ENCODE measurements at places on chromosomes 4 and X. TPM values are rescaled to one million over a fixed set of nuclear protein-coding genes. Genes with fewer than 3 reads are reported as not detected.

- no peaks in the 10 kb centered on the region for H3K27me3 ChIP-seq
- H3K4me1 ChIP-seq, result no peaks in the 10 kb centered on the region
- DNase-seq, result no peak
- no peak overlapping the region for H3K27ac ChIP-seq
Observed at GRCh38 chr4:155722816-155723499, 35.9 kb upstream of the GUCY1B1 start.

DNA sequence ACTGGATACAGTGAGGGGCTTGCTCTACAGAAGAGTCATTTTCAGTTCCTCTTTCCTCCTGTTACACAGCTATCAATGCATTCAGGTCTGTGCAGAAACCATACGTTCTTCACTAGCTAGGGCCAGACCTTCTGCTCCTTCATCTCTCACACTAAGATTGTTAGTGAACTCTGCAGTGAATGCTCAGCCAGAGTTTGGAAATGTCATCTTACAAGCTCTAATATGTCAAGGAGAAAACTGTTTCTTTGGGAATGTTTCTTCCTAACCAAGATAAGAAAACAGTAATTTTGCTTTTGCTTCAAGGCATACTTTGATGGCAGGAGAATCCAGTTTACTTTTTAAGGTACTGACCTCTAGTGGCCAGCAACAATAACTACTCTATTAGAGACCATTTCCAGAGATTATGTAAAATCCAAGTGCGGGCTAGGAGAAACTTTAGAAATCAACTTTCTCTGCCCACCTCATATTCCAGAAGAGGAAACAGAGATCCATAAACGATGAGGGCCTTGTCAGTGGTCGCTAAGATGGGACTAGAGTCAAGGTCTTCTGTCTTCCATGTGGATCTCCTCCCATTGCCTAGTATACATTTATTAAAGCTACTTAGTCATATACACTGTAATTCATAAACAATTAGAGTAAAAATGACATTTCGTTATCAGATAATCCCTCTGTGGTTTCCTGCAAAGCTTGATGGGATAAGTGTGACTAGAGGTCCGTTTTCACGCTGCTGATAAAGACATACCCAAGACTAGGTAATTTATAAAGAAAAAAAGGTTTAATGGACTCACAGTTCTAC lies 12.1 kb upstream of the CC2D2A start:
- H3K4me3 ChIP-seq, result no peak overlapping the region
- no peak for DNase-seq
- no peaks in the 10 kb centered on the region for H3K27me3 ChIP-seq
- H3K27ac ChIP-seq, result no peak overlapping the region

DNA sequence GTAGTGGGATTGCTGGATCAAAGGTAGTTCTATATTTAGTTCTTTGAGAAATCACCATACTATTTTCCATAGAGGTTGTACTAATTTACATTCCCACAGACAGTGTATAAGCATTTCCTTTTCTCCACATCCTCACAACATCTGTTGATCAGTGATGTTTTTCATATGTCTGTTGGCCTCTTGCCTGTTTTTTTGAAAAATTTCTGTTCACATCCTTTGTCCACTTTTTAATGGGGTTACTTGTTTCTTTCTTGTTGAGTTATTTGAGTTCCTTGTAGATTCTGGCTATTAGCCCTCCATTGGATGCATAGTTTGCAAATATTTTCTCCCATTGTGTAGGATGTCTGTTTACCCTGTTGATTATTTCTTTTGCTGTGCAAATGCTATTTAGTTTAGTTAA lies 72.6 kb downstream of the STOX2 start:
- no peak overlapping the region for H3K27ac ChIP-seq
- H3K36me3 ChIP-seq, result no peaks in the 10 kb centered on the region
- DNase-seq, result no peak
- no peaks in the 10 kb centered on the region for H3K4me1 ChIP-seq

DNA sequence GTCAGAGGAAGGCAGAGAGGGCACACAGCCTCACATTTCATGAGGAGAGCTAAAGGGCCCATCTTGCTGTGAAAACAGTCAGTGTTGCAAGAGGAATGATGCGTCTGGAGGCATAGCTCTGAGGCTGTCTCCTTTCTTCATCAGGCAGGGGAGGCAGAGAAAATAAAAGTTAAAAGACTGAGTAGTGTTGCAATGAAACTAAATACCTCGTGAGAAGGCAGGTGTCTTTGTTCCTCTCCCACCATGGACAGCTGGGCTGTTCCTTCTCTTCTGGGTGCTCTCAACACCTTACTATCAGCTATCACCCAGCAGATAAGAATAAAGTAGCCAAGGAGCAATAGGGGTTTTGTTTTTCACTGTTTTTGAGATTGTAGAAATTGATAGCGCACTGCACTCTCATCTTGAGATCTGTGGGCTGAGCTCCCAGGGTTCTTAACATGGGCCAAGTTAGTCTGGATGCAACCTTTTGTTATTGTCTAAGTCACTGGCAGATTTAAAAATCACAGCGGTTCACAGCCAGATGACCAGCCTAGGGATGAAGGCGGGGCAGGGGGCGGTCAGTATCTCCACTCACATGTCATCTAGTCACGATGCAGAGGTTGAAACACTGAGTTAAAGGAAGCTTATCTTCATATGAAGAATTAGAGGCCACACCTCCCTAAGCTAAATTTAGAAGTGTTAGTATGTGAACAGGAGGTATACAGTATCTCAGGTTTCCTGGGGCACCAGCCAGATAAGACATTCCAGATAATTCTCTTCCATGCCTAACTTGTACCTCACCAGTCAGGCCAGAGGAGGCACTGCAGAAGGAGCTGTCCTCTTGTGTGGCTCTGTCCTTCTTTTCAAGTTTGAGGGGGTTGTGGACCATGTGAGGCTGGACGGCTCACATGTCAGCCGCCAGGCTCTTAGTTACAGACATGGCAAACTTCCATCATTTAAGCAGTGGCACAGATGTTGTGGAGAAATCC lies 36.9 kb downstream of the PARM1 start:
- H3K27me3 ChIP-seq, result no peaks in the 10 kb centered on the region
- peak; percentile 66 for DNase-seq
- H3K4me1 ChIP-seq, result peaks cover 21% of the 10 kb centered on the region
- no peaks in the 10 kb centered on the region for H3K36me3 ChIP-seq
- no peak overlapping the region for H3K4me3 ChIP-seq
- peak overlapping the region; percentile 32 for H3K27ac ChIP-seq

DNA sequence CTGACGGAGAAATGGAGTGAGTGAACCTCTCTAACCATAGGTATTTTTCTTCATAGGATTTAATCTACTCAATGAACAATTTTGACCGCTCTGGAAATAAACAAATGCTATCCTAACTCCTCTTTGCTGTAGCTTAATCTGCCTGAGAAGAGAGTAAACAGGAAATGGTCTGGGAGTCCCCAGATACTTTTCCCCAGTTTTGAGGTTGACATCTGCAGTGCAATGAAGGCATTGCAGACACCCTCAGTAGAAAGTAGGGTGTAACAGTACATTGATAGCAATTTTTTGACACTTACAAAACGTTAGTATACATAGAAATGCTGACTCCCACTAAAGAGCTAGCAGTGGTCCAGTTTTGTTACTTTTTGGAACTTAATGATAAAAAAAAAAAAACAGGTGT lies 495.9 kb upstream of the FAM241A start:
- no peaks in the 10 kb centered on the region for H3K36me3 ChIP-seq
- H3K27ac ChIP-seq, result no peak overlapping the region
- no peak overlapping the region for H3K4me3 ChIP-seq
- no peaks in the 10 kb centered on the region for H3K27me3 ChIP-seq

- no peak overlapping the region for H3K27ac ChIP-seq
- H3K27me3 ChIP-seq, result no peaks in the 10 kb centered on the region
- H3K4me1 ChIP-seq, result no peaks in the 10 kb centered on the region
- no peak overlapping the region for H3K4me3 ChIP-seq
- no peaks in the 10 kb centered on the region for H3K36me3 ChIP-seq
- no peak for DNase-seq
Observed at GRCh38 chrX:109920325-109920724, 82.6 kb upstream of the TMEM164 start.

GRCh38 chrX:390459-390858 lies 3.8 kb upstream of the PPP2R3B start:
- peaks cover 11% of the 10 kb centered on the region for H3K4me1 ChIP-seq
- H3K4me3 ChIP-seq, result no peak overlapping the region
- H3K36me3 ChIP-seq, result no peaks in the 10 kb centered on the region
- DNase-seq, result no peak

GRCh38 chrX:6015423-6015822 lies 213.2 kb downstream of the NLGN4X start:
- H3K36me3 ChIP-seq, result no peaks in the 10 kb centered on the region
- H3K4me1 ChIP-seq, result no peaks in the 10 kb centered on the region
- no peak overlapping the region for H3K27ac ChIP-seq
- no peak overlapping the region for H3K4me3 ChIP-seq
- DNase-seq, result no peak

- no peak overlapping the region for H3K4me3 ChIP-seq
- H3K27me3 ChIP-seq, result no peaks in the 10 kb centered on the region
- H3K36me3 ChIP-seq, result no peaks in the 10 kb centered on the region
Observed at GRCh38 chr4:79121875-79122358, 182.7 kb upstream of the PAQR3 start.

- DNase-seq, result no peak
- no peak overlapping the region for H3K4me3 ChIP-seq
- no peak overlapping the region for H3K27ac ChIP-seq
Observed at GRCh38 chr4:158870626-158871334, 102.0 kb downstream of the FNIP2 start.

GRCh38 chr4:64360664-64361398 lies 48.4 kb downstream of the TECRL start:
- no peak overlapping the region for H3K27ac ChIP-seq
- no peaks in the 10 kb centered on the region for H3K36me3 ChIP-seq
- no peak overlapping the region for H3K4me3 ChIP-seq
- DNase-seq, result no peak
- H3K4me1 ChIP-seq, result no peaks in the 10 kb centered on the region

- DNase-seq, result no peak
- H3K4me1 ChIP-seq, result no peaks in the 10 kb centered on the region
- H3K27me3 ChIP-seq, result no peaks in the 10 kb centered on the region
- peaks cover 22% of the 10 kb centered on the region for H3K36me3 ChIP-seq
- H3K4me3 ChIP-seq, result no peak overlapping the region
Observed at GRCh38 chr4:39502019-39502663, 25.1 kb downstream of the UGDH start.

- H3K36me3 ChIP-seq, result no peaks in the 10 kb centered on the region
- H3K27me3 ChIP-seq, result no peaks in the 10 kb centered on the region
- H3K4me3 ChIP-seq, result no peak overlapping the region
- H3K27ac ChIP-seq, result no peak overlapping the region
Observed at GRCh38 chrX:124467202-124467601, 120.8 kb downstream of the SH2D1A start.

DNA sequence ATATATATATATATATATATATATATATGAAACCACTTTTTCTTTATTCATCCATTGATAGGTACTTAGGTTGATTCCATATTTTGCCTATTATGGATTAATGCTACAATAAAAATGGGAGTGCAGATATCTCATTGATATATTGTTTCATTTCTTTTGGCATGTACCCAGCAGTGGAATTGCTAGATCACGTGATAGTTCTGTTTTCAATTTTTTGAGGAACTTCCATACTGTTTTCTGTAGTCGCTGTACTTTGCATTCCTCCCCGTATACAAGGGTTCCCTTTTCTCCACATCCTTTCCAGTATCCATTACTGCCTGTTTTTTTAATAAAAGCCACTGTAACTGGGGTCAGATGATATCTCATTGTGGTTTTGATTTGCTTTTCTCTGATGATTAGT lies 124.6 kb downstream of the GABRB1 start:
- H3K27ac ChIP-seq, result no peak overlapping the region
- H3K4me3 ChIP-seq, result no peak overlapping the region
- no peak for DNase-seq
- no peaks in the 10 kb centered on the region for H3K36me3 ChIP-seq
- no peaks in the 10 kb centered on the region for H3K4me1 ChIP-seq
- H3K27me3 ChIP-seq, result no peaks in the 10 kb centered on the region

- no peak overlapping the region for H3K27ac ChIP-seq
- DNase-seq, result no peak
- H3K4me1 ChIP-seq, result no peaks in the 10 kb centered on the region
- no peak overlapping the region for H3K4me3 ChIP-seq
- H3K36me3 ChIP-seq, result no peaks in the 10 kb centered on the region
Observed at GRCh38 chr4:141705048-141705746, 68.8 kb downstream of the IL15 start.

GRCh38 chr4:85986266-85986665 lies 373.6 kb downstream of the MAPK10 start:
- H3K27ac ChIP-seq, result no peak overlapping the region
- H3K4me1 ChIP-seq, result no peaks in the 10 kb centered on the region
- DNase-seq, result no peak
- H3K36me3 ChIP-seq, result peaks cover 2% of the 10 kb centered on the region
- no peaks in the 10 kb centered on the region for H3K27me3 ChIP-seq

GRCh38 chrX:24248042-24248441 lies 65.8 kb downstream of the SUPT20HL2 start:
- no peak overlapping the region for H3K4me3 ChIP-seq
- H3K27me3 ChIP-seq, result no peaks in the 10 kb centered on the region
- H3K4me1 ChIP-seq, result peaks cover 2% of the 10 kb centered on the region

GRCh38 chr4:155972098-155972497 lies 18.4 kb upstream of the CTSO start:
- no peak overlapping the region for H3K4me3 ChIP-seq
- H3K4me1 ChIP-seq, result no peaks in the 10 kb centered on the region
- H3K36me3 ChIP-seq, result no peaks in the 10 kb centered on the region
- H3K27me3 ChIP-seq, result no peaks in the 10 kb centered on the region
- DNase-seq, result no peak

- no peaks in the 10 kb centered on the region for H3K36me3 ChIP-seq
- no peak for DNase-seq
- no peaks in the 10 kb centered on the region for H3K27me3 ChIP-seq
Observed at GRCh38 chr4:113314426-113314825, 265.0 kb downstream of the ANK2 start.

DNA sequence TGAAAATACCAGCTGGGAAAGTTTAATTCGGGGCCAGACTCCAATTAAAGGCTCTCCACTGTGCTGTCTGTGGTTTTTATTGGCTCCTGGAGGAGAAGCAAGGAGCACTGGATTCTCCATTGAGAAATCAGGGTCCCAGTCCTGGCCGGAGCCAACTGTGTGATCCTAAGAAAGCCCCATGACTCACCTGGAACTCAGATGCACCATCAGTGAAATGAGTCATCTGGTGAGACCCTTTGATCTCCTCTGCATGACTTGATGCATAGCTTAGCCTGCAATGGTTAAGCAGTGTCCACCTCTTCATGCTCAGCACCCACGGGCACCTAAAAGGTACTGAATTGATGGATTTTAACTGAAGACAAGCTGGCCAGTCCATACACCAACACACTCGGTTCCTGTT lies 119.2 kb upstream of the VCX3B start:
- no peak overlapping the region for H3K27ac ChIP-seq
- no peaks in the 10 kb centered on the region for H3K36me3 ChIP-seq
- no peak for DNase-seq
- no peak overlapping the region for H3K4me3 ChIP-seq
- no peaks in the 10 kb centered on the region for H3K4me1 ChIP-seq

Gene ODAPH
- total RNA-seq, result not detected

Gene FGF2
- total RNA-seq, result 2.3 TPM

Gene ATP8A1
- total RNA-seq, result 37.4 TPM

Gene LANCL3
- not detected for total RNA-seq

Gene MSANTD1
- 2.6 TPM for total RNA-seq

Gene LYAR
- total RNA-seq, result 12.5 TPM

Gene TMPRSS11B
- total RNA-seq, result not detected
